ENCODE measurements at places on chromosomes 3 and 15. TPM values are rescaled to one million over a fixed set of nuclear protein-coding genes. Genes with fewer than 3 reads are reported as not detected.
A peak's percentile ranks its signal among the peaks of the same experiment; 100 is the strongest.

Gene PSTPIP1
- not detected for total RNA-seq

- peaks cover 32% of the 10 kb centered on the region for H3K36me3 ChIP-seq
- H3K27ac ChIP-seq = no peak overlapping the region
- no peak for DNase-seq
- no peak overlapping the region for H3K4me3 ChIP-seq
- H3K27me3 ChIP-seq = no peaks in the 10 kb centered on the region
These were observed 174.5 kb upstream of the LRRFIP2 start for GRCh38 chr3:37348736-37349396.

DNA sequence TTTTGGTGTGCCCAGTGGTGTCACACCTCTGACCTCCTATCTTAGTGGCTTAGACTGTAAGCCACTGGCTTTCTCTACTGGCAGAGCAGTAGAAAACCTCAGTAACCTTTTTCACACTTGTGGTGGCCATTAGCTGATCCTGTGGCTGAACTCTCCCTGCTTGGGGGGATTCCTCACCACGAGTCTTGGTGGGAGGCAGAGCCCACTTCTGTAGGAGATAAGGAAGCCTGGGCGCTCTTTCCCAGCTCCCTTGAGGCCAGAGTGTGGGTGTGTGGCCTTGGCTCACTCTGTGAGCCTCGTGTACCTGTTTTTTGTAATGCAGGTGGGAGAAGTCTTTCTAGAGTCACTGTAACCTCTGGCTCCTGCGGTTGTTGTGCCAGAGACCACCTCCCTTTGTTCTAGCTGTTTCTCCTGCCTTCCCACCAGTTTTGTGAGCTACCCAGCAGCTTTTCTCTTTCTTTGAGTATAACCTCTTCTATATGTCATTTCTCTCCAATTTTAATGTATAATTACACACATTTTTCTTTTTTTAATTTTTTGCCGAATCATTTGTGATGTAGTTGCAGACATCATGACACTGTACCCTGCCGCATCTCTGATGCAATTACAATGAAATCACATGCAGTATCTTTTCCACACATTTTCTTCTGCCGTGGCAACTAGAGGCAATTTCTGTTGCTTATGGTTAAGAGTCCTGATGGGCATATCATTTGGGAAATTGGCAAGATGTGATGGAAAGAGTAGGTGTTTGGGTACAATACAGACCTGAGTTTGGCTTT is 13.8 kb downstream of the XCR1 start:
- H3K27me3 ChIP-seq = peaks cover 13% of the 10 kb centered on the region
- DNase-seq = no peak
- H3K4me3 ChIP-seq = no peak overlapping the region
- H3K27ac ChIP-seq = peak overlapping the region; percentile 43
- no peaks in the 10 kb centered on the region for H3K4me1 ChIP-seq
- H3K36me3 ChIP-seq = peaks cover 1% of the 10 kb centered on the region

Gene LCTL
- total RNA-seq = 0.31 TPM

- H3K4me1 ChIP-seq = no peaks in the 10 kb centered on the region
- peaks cover 4% of the 10 kb centered on the region for H3K27me3 ChIP-seq
- DNase-seq = no peak
- no peak overlapping the region for H3K27ac ChIP-seq
- H3K4me3 ChIP-seq = no peak overlapping the region
- H3K36me3 ChIP-seq = no peaks in the 10 kb centered on the region
These were observed 62.2 kb downstream of the PLCH1 start for GRCh38 chr3:155682426-155683343.
